ENCODE measurements at places on chromosomes 3 and 15.

GRCh38 chr3:64081235-64081630 lies 57.9 kb upstream of the PSMD6 start:
- no peak for DNase-seq

DNA sequence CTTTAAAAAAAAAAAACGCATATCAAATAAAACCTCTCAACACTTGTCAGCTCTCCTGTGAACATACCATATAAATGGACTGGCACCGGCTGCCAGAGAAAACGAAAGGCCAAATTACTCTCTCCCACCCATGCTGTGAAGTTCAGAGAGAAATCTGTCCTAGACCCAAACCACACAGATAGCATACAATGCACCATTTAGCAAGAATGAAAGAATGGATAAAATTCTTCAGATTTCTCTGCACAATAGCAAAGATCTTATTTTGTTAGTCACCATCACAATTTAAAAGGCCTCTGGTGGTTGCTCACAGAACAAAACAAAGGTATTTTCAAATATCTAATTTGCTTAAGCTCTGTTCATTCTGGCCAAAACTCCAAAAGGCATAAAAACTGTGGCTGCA lies 93.9 kb upstream of the BHLHE40 start:
- no peak for DNase-seq

DNA sequence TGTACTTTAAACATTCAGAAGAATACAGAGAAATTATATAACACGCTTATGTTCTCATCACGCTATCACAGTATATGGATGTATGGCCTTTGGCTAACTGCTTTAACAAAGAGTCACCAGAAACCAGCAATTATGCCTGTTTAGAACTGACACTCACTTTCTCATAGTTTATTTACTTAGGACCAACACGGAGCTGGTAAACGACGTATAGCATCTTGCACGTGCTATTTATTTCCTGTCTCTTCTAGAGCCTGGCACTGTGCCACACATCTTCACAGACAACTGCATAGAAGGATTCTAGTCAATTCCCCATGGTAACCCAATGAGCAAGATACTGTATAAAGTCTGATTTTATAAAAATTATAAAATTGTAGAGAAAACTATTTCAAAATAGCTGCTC lies 43.6 kb downstream of the TBC1D2B start:
- DNase-seq, result no peak

GRCh38 chr3:179449636-179450035 lies 1.6 kb downstream of the GNB4 start:
- DNase-seq, result no peak

GRCh38 chr3:173870976-173871375 lies 473.4 kb downstream of the NLGN1 start:
- no peak for DNase-seq

DNA sequence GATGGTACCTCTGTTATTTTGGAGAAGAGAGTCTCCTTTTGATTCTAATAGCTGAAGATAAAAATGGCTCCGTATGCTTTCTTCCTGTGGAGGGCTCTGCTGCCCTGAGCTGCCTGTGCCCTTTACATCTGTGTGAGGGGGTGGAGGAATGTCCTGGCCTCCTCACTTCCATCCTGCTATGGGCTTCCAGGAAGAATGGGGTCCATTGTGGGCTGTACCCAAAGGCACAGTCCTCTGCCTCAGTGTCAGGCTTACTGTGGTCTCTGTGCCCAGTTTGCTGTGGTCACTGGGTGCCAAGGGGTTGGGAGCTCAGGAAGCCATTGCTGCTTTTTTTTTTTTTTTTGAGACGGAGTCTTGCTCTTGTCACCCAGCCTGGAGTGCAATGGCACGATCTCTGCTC lies 14.4 kb downstream of the DAG1 start:
- no peak for DNase-seq

GRCh38 chr3:86845726-86846125 lies 145.2 kb downstream of the VGLL3 start:
- no peak for DNase-seq

GRCh38 chr3:186790261-186790981 lies 7.0 kb downstream of the EIF4A2 start:
- no peak for DNase-seq

- DNase-seq, result no peak
Measured at GRCh38 chr3:134965865-134966481, 170.9 kb downstream of the EPHB1 start.

GRCh38 chr15:96326328-96327154 lies 4.0 kb upstream of the NR2F2 start:
- DNase-seq, result no peak

DNA sequence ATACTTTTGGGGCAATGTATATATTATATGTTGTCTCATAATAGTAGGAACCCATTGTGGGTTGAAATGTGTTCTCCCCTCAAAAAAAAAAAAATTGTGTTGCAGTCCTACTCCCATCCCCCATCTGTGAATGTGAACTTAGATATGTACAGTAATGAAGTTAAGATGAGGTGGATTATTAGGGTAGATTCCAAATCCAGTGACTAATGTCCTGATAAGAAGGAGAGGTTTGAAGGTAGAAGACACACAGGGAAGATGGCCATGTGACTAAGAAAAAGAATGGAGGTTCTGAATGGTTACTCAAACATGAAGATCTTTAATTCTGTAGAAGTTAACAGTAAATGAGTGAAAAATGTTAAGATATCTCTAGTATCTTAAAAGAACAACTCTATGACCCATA lies 3.0 kb upstream of the ATOSA start:
- DNase-seq, result no peak

DNA sequence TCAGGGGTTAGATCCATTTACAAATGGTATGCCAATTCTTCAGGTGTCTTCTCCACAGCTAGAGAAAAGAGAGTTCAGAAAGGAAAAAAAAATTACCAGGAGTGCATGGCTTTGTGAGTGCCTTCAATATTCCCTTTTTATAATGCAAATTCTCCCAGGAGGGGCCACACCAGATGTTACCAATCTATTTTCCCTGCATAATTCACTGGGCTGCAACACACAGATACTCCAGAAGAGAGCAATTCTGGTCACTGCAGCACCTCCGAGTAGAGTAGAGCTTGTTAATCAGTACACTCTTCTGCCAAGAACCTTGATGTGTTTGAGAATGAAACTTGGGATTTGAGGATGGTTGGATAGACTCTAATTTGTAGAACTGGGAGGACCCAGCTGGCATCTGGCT lies 80.7 kb upstream of the SPRED1 start:
- no peak for DNase-seq

GRCh38 chr3:87350367-87351199 lies 74.2 kb upstream of the POU1F1 start:
- no peak for DNase-seq

- DNase-seq, result no peak
Measured at GRCh38 chr15:36936613-36937012, 163.7 kb downstream of the MEIS2 start.

DNA sequence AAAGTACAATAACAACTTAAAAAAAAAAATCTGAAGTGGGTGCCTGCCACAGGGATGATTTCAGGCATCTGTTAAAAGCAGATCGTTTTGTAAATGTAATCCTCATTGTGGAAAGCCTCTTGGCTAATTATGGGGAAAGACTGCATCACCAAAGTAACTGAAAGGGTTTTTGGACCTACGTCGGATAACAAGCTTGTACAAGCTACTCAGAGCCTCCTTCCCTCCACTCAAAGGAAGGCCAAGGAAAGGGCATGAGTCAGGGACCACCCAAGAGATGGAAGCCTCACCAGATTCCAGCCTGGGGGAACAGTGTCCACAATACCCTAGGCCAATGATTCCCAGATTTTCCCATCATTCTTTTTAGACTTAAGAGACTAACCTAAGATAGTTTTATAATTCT lies 84.3 kb downstream of the ATP1B3 start:
- DNase-seq, result no peak

DNA sequence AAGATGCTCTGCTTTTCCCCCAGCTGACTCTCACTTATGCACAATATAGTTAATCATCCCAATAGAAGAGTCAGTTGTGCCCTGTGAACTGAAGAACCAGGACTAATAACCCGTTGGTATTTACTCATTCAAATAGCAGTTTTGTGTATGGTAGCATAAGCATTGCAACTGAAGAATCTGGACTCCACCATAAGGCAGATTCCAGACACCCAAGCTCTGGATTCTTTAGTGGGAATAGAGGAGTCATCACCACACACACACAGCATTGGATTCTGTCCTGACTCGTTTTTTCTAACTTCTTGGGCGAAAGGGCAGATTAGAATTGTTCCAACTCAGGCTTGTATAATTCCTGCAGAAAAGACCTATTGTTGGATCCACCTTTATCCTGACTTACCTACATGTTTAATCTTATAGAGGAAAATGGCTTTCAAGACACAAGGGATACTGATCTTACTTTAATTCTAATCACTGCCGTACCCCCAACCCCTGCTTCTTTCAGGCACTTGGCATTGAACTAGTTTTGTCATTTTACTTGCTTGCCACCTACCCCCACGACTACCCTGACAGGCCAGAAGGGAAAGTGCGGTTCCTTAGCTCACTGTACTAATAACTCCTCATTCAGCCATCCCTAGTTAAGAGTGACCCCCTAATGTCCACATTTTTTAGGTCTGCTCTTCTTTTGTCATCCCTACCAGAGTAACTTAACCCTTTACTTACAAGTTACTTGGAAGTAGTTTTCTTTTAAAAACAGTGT lies 42.3 kb downstream of the NKIRAS1 start:
- DNase-seq, result no peak

GRCh38 chr3:165830746-165831145 lies 6.5 kb downstream of the BCHE start:
- DNase-seq, result no peak

DNA sequence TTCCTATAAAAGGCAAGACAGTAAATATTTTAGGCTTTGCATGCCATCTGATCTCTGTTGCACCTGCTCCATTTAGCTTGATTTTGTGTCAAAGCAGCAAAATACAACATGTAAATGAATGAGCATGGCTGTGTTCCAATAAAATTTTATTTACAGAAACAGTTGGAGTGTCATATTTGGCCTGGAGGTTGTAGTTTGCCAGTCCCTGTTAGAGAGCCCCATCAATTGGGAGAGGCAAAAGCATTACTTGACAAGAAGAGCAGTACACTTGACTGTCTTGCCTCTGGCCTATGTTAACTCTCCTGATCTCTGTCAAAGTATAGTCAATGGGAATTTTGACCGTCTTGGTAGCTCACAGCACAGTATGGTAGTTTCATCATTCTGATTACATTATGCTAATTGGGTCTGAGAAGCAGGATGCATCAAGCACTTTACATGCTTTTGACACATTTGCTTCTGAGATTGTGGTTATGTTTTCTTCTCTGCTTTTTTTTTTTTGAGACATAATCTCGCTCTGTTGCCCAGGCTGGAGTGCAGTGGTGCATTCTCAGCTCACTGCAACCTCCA lies 35.4 kb downstream of the SLC28A2 start:
- no peak for DNase-seq

DNA sequence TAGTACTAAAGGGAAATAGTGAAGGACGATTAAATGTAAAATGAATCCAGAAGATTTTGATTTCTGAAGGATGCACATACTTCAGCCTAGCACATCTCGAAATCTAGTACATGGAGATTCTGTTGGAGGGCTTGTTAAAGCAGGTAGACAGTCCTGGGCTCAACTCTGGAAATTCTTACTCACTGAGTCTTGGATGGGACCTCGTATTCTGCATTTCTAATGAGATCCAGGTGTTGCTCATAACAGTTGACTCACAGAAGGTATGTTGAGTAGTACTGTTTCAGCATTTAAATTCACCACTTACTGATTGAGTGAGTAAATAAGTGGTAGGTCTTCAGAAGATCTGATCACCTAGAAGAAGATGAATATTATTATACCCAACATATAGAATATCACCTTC lies 623.4 kb upstream of the SGO1 start:
- no peak for DNase-seq

- no peak for DNase-seq
Measured at GRCh38 chr3:11290743-11291680, 18.8 kb downstream of the ATG7 start.

- DNase-seq, result no peak
Measured at GRCh38 chr3:34200576-34200975, 402.1 kb downstream of the PDCD6IP start.

- no peak for DNase-seq
Measured at GRCh38 chr15:82917249-82917648, 35.3 kb downstream of the HOMER2 start.

DNA sequence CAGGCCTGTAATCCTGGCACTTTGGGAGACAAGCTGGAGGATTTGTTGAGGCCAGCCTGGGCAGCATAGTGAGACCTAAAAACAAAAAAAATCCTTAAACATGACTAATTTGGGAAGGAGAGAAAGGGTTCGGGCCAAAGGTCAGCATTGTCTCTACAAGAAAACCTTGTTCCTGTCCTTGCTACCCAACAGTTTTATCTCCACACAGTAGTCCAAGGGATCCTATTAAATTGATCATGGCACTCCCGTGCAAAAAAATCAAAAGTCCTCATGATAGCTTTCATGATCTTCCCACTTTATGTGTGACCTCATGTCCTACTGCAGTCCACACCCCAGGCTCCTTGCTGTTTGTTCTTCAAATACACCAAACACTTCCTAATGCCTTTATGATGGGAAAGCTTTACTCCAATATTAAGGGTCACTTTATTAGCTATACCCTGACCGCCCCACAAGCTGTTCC lies 4.2 kb downstream of the RPL15 start:
- no peak for DNase-seq

GRCh38 chr3:160927620-160928019 lies 171.6 kb downstream of the PPM1L start:
- no peak for DNase-seq

DNA sequence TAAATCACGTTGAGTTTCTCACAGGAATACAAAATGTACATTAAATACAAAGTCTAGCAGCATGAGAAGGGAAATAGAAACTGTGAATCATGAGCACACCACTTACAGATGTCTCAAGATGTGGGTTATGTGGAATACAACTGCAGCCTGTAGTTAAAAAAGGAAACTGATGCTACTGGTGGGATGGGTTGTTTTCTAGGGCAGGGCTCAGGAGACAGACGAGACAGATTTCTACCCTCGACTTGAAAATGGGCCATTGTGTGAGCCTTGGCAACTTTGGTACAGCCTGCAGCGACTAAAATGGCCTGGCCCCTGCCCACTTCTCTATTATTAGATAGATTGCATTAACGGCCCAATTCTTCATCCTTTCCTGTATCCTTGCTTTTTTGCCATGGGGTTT lies 293.1 kb downstream of the SUCLG2 start:
- DNase-seq, result no peak

DNA sequence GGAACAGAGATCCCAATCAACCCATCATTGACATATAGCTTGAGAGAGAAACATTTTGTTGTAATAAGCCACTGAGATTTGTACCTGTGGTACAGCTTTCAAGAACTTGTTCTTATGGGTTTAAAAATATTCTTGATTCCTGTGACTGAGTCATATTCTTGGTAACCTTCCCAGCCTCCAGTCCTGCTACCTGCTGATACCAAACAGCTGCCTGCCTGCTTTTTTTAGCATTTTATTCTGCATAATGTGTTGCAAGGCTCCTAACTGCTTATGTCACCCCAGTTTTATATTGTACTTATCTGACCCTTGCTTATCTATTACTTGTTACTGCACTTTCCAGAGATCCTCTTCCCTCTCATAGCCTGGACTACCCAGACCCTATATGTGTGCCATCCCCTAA lies 349.3 kb upstream of the SOX2 start:
- DNase-seq, result no peak

Data from stimulated activated CD8-positive, alpha-beta memory T cell treated with anti-CD3 and anti-CD28 coated beads, Interleukin-7, amount 100 ng/mL, for 24 hours (primary cell).